ENCODE measurements at places on chromosomes 7 and 10.

DNA sequence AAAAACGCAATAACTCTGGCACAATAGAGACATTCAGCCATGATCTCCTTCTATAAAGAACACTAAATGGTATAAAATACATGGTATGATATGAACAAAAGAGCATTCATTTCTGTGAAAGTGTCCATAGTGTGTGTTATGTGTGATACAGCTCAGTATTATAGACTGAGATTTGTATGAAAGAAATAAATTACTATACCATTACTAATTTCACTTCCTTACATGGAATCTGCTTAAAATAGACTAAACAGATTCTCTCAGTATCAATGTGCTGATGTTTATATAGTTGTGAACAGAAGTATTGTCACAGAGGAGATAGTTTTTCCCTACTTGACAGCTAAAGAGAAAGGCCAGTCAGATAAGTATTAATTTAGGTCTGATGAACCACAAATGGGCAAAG, 10.8 kb downstream of the SEMA3A start:
- DNase-seq: no peak

DNA sequence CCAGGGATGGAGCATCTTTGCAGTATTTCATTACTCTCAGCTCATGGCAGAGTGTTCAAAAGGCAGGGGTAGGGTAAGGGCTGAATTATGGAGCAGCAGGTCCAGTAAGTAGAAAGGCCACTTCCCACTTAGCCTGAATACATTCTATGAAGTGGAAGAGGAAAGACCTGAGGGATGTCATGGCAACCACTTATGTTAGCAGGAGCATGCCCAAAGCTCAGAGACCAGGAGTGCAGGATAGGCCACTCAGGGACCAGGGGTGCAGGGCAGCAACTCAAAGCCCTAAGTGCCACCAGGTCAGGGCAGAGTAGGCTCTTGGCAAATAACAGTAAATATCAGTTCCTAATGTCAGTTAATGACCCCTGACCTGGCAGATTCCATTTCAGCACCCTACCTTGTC, 3.6 kb downstream of the SRI start:
- DNase-seq: no peak

GRCh38 chr10:49139028-49139845, 5.4 kb upstream of the FAM170B start:
- DNase-seq: peak; percentile 76

- DNase-seq: no peak
Observed at GRCh38 chr7:6359021-6359420, 86.6 kb upstream of the CYTH3 start.

DNA sequence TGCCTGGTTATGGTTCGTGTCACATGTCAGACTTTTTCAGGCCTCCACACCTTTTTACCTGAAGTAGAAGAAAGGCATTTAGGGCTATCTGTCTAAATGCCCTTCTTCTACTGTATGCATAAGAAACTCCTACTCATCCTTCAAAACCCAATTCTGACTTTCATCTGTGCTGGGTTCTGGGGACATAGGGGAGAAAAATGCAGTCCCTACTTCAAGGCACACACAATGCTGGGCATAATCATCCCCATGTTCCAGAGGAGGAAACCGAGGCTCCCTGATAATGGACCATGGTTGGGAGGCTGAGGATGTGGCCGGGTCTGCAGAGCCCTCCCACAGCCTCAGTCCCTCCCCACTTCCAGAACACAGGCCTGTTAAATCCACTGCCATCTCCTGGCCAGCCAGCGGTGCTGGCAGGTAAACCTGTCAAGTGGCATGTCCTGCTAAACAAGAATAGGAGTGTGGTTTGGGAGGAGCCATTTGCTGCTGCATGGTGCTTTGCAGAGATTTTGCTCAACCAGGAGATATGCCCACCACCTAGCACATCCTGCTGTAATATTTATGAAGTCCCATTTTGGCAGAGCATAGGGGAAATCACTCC, 32.0 kb downstream of the GRID1 start:
- no peak for DNase-seq

GRCh38 chr7:47354831-47355541, 226.9 kb downstream of the TNS3 start:
- DNase-seq: no peak

DNA sequence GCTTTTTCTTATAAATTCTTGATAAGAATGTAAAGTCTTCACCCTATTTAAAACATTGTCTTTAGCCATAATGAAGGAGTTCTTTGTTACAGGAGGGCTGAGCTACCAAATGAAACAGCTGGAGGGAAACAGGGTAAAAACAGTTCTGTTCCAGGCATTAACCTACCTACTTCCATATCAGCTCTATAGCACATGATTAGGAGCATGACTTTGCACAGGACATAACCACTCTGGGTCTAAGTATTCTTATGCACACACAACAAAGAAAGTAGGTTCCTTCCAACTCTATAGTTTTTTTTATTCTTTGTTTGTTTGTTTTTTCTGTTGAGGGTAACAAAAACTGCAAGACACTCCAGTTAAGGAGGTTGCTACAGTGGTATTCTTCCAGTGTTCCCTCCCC, 52.7 kb downstream of the SCIN start:
- no peak for DNase-seq

GRCh38 chr10:81306971-81307782, 567.8 kb upstream of the NRG3 start:
- DNase-seq: no peak

DNA sequence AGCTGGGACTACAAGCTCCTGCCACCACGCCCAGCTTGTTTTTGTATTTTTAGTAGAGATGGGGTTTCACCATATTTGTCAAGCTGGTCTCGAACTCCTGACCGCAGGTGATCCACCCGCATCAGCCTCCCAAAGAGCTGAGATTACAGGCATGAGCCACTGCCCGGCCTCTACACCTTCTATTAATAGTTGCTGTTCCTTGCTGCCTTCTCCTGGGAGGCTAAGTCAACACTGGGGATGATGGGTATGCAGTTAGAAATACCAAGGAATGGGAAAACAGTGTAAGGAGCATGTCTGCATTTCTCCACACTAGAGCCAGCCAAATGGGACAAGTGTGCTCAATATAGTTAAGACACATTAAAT, 97.3 kb upstream of the PDLIM1 start:
- DNase-seq: no peak

DNA sequence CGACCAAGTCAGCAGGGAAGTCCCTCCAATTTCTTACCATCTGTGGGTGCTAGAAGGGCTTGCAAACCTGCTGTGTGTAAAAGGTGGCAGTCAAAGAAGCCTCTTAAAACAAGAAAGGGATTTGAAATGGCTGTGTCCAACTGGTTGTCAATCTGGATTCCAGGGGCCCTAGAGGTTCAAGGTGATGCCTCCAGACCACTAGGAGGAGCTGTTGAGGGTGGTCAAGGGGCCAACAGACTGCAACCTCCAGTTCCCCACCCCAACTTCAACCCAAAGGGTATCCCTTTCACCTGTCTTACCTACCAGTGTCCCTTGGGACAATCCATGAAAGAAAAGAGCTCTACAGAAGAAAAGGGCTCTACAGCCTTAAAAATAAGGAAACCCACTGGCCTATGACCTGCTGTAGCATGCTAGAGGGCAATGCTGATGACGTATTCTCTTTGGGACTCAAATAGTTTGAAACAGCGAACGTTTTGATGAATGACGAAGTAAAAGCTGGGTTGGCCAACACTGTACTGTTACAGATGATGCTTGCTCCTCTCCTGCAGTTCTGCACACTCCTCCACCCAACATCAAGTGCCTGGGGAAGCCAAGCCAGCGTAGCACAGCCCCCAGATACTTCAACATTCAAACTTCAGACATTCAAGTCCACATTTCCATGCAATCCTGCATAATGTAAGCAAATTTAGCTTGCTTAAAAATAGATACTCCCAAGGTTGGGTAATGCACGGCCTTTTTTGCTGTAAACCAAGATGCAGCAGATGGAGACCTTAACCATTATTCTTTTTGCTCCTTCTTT, 45.9 kb upstream of the WDR11 start:
- DNase-seq: no peak

DNA sequence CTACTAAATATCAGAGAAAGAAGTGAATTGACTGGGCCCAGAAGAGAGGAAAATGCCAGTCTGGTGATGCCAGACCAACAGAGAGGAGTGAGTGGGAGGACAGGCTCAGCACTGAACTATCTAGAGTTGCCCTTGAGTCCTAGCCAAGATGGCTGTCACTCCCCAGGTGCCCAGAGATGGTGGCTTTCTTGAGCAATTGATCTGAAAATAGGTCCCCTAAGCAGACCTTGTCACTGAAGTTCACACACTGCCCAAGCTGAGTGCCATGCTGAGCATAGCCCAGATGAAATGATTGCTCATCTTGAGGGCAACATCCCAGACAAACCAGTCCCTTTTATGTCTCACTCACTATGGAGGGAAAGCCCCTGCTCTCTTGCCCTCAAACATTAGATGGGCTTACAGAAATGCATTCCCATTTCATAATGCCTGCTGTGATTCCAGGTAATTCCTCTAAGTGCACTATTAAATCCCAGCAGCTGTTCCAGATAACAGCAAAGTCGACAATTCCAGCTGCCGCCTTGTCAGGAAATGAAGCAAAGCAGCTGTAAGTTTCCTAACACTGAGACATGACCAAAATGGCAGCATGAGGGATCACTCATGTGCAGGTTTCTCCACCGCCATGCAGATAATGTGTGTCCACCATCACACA, 329.4 kb downstream of the KCNMA1 start:
- DNase-seq: no peak

GRCh38 chr10:122878799-122879338, 512 bp downstream of the FAM24B start:
- DNase-seq: no peak

DNA sequence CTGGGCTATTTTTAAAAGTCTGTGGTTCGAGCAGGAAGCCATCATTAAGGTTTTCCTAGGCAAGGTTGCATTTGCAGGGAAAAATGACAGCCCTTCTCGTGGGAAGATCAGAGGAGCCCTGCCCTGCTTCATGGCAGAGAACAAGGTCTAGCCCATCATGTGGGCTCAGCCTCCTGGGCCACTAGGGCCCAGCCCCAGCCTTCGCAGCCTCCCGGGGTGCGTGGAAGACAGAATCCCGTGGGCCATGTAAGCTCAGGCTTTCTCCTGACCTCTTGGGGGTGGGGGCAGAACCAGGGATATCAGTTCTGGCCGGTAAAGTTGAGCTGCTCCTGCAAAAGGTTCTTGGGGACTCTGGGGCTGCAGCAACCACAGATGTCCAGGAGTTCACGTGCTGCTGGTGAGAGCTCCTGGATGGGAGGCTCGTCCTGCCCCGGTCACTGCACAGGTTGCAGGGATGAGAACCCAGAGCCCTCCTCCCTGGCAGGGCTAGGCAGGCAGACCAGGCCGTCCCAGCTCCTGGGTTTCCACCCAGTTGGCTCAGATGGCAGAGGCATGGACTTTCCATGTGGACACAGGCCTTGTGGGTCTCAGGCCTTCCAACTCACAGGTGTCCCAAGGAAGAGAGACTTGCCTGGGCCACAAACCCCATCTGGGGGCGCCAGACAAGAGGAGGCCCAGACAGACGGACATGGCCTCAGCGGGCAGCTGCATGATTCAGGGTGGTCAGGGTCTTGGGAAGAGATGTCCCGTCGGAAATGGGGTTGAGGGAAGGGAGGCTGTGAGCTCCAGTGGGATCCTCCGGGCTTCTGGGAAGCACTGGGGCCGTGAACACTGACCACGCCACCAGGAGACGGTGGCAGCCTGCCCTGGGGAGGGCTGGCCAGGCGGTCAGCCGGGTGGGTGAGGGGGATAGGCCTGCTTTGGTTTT, 126.2 kb downstream of the NEURL1 start:
- DNase-seq: no peak

- DNase-seq: no peak
Observed at GRCh38 chr10:77032188-77032570, 605.4 kb downstream of the KCNMA1 start.

DNA sequence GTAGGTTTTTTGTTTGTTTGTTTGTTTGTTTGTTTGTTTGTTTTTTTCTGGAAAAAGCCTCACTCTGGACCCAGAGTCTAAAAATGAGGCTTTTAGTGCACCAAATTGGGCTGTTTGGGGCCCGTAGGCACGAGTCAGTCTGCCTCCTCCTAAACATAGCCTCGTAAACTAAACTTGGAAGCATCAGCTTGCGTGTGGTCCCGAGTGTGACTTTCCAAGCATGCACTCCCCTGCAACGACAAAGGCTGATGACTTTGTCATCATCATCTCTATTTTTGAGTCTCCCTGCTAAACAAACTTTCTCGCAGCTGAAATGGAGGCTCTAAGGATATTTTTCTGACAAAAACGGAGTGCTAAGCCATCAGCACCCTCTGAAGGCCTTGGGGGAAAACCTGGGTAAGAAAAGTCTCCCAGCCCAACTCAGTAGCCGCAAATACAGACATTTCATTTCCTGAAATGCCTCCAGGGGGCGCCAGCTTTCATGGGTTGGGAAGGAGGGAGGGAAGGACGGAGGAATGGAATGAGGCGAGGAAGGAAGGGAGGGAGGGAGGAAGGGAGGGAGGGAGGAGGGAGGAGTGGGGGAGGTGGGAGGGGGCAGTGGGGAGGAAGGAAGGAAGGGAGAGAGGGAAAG, 245.9 kb downstream of the KCNMA1 start:
- peak; percentile 89 for DNase-seq

DNA sequence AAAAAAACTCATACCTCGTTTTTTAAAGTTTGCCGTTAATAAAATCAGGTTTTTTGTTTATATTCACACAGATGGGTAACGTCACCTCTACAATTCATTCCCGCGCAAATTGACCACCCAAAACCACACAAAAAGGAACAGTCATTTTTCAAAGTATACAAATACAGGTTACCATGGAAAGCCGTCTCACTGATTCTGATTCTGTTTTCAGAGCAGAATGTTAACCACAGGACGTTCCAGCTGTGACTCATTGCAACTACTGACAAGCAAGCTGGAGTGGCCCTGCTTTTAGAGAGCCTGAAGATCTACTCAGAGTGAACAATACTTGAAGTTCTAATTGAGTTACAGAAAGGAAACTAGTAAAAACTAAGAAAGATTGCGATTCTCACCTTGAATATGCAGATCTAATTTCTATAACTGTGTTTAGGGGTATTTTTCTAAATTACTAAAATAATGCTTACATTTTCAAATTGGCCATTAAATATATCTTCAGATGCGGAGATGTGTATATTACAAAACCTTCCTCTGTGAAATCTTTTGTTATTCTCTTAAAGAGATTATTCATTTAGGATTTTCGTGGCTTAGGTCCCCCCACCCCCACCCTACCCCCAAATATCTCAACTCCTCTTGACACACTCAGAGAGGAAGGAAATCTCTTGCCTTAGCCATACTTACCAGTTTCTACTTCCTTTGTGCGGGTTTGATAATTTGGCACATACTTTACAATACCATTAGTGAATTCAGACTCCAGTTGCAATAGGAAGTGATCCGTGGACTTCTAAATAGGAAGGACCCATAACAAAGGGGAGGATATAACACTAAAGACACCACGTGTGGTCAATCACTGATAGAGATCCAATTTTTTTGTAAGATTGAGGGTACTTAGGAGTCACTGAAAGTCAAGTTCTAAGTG, 106.0 kb downstream of the CUBN start:
- DNase-seq: peak; percentile 99

Data from mesenchymal stem cell (in vitro differentiated cells and primary cell).